Cerebellum (tissue), 4 donors: ENCODE measurements at places on chromosomes 16 and 17.

- no peak for DNase-seq
Observed at GRCh38 chr17:17818088-17818526, 18.7 kb downstream of the SREBF1 start.

DNA sequence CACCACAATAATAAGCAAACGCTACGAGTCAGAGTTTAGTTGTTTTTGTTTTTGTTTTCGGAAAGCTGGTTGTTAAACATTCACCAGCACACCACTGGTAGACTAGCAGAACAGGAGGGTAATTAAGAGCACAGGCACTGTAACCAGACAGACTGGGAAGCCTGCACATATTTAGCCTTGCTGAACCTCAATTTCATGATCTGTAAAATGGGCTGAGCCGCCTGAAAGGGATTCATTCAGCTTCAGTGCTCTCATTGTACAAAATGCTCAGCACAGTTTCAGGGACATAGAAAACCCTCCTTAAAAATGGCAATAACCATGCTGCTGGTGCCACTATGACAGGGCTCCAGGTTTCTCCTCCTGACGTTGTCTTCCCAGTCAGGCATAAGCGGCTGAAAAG is 66.4 kb downstream of the TMEM114 start:
- no peak for DNase-seq

DNA sequence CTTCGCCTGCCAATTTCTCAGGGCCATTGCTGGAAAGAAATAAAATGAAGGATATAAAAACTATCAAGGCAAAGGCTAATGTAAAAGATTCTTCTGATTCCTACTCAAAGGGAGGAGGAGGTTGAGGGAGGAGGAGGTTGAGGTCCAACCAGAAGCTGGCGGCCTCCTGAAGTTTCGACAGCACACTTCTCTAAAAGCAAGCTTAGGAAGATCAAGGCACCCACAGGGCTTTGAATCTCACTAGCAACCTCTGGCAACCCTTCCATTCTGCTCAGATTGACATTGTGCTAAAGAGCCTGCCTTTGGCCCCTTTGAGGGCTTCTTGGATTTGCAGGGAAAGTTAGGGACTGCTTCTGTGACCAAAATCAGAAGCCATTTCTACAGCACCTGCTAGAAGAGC is 81.5 kb upstream of the TNRC6C start:
- DNase-seq = no peak

DNA sequence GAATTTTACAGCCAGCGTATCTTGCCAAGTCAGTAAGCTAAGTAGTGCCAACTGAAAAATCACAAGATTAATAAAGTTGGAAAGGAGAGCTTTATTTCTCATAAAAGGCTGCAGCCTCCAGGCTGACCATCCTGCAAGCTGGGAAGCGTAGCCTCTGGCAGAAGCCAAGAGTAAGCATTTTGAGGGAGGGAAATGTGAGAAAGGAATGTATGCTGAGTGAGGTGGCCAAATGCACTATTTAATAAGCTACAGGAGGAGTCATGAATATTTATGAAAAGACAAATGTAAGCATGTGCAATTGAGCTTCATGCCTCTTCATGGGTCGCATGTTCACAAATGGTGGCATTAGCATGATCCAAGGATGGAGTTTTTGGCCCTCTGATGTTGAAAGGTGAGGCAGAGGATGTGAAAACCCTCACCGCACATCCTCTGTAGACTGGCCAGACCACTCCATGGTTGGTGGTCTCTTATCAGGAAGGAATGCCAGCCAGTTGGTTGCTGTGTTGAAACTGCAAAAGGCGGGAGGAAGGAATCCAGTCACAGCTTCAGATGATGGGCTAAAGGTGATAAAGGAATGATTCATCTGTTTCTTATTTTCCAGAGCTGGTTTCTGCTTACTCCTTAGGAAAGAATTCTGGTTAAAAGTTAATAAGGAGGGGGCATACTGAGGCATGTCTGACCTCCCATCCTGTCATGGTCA is 9.2 kb downstream of the KRT33B start:
- no peak for DNase-seq

GRCh38 chr17:16912021-16912962 is 59.6 kb downstream of the TNFRSF13B start:
- no peak for DNase-seq

DNA sequence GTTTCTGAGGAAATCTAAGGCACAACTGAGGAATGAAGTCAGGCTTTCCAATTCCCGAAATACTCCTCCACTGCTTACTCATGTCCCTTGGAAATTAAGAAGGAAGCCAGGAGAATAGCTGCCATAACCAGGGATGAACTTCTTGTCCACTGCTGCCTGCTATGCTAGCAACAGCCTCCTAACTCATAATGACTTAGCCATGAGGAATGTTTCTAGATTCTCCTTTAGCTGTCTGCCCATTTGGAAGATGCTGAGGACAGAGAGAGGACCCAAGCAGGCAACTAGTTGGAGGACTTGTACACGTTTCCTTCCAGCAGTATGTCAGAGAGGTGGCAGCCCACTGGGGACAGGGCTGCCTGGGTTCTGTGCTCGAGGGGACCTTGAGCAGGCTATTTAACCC is 939 bp upstream of the CCL2 start:
- no peak for DNase-seq
